ENCODE measurements at places on chromosomes 1 and 21.

GRCh38 chr1:180042988-180043622, 88.5 kb downstream of the CEP350 start:
- no peak for DNase-seq

DNA sequence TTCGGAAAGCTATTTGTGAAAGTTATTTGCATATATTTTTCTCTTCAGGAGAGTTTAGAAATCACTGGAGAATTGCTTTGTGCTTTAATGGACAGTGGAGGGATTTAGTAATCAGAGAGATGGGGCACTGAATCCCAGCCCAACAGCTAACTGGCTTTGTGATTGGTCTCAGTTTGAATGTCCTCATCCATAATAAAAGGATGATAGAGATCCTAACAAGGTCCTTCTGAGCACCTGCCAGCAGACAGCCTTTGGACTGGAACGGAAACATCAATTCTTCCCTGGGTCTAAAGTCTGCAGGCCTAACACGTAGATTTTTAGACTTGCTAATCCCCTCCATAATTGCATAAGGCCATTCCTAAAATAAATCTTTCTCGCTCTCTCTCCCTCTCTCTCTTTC, 112.0 kb upstream of the ADAMTS5 start:
- no peak for DNase-seq

DNA sequence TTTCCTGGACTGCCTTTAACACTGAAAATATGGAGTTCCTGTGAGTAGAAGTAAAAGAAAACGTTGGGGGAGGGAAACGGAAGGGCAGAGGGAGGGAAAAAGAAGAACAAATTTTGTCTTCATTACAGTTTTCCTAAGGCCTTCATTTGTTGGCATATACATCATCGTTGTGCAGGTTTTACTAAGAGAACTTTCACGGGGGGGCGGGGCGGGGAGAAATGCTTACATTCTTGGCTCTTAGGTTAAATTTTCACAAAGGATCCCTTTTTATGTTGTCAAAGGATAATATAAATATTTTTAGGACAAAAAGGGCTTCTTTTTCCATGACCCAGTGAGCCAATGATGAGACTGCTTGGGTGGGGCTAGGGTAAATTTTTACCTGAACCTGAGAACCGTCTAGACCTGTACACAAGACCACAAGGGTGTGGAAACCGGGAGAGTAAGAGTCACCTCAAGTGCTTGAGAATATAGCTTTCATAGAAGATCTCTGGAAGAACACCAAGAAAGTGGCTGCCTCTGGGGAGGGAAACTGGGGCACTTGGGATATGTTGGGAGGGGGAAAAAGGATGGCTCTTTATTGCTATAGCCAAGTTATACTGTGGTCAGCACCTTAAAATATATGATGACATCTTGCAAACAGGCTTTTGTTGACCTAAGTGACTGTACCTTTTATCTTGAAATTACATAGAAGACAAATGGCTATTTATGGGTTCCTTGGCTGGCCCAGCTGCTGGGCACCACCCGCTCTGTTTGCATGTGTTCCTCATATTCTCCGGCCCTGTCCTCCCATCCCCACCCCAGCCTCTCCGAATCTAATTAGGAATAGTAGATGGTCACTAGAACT, 2.0 kb upstream of the UTP25 start:
- no peak for DNase-seq

- no peak for DNase-seq
Measured at GRCh38 chr21:17673261-17674020, 60.7 kb upstream of the BTG3 start.

DNA sequence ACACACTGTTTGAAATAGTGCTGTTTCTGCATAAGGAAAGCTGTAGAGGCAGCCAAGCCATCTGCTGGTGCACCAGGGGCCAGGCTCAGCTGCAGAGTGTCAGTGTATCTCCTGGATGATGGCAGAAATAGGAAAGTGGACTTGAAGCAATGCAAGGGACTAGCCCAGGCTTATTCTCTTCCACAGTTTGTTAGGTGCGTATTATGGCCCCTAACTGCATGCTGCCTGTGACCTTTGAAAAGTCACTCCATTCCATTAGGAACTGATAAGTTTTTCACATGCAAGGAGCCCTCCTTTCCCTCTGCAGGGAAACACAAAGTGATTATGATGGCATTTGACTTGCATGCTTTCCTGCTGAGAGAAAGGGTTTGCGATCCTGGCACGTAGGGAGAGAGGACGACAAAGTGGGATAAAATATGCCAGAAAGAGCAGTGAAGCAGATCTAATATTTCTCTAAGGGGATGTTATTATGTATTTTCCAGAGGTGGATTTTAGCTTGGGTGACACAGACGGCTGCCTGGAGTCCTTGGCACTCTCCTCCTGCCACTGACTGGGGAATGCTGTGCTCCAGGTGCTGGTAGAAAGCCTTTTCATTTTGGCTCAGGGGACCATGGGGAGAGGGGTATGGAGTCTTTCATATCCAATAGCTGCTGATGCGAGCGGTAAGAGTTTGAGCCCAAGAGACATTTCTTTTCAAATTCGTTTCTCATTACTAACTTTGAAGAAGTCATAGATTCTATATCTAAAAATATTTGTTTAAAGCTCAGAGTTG, 402.1 kb upstream of the B3GALT2 start:
- DNase-seq, result no peak

- DNase-seq, result no peak
Measured at GRCh38 chr1:208272311-208272710, 28.1 kb upstream of the PLXNA2 start.

DNA sequence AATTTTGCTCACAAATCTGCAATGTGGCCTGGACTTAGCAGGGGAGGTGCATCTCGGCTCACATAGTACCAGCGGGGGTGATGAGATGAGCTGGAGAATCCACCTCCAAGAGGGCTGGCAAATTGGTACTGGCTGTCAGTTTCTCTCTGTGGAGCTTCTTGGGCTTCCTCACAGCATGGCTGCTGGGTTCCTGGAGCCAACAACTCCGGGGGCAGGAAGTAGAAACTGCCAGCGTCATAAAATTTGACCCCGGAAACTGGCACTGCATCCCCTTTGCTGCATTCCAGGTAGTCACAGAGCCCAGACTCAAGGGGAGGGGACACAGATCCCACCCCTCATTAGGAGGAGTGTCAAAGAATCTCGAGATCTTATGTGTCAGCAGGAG, 17.0 kb upstream of the TNFRSF1B start:
- no peak for DNase-seq

- DNase-seq, result no peak
Measured at GRCh38 chr1:197787056-197787455, 11.8 kb upstream of the DENND1B start.

DNA sequence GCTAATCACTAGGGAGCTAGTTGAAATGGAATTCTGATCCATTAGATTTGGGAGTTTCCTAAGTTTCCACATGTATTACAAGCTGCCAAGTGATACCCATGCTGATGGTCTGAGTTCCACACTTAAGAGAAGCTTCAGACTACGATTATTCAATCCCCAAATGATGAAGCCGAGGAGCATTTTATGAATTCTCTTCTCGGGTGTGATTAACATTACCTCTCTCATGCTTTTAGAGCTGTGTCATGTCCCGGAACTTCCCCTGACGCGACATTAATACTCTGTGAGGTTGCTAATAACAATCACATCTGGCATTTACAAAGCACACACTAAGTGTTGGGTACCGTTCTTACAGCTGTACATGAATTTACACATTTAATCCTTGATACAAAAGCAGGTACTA, 63.0 kb downstream of the KCNJ15 start:
- DNase-seq, result no peak

- no peak for DNase-seq
Measured at GRCh38 chr21:45963232-45963570, 18.4 kb upstream of the COL6A1 start.

DNA sequence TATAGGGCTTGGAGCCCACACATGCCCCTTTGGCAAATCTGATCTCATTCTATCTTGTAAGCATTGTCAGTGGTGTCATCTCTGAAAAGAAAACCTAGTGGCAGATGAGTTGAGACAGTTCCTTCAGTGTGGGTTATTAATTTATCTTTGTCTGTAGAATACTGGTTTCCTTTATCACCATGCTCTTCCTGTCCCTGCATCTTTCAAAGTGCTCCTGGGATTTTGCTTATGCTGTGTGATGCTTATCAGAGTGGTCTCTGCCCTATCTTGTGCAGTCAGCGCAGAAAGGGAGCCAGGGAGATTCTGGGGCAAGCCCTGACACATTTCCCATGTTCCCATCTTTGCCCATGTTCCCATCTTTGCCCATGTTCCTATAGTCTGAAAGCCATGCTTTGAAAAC, 402.9 kb downstream of the RWDD3 start:
- no peak for DNase-seq

- DNase-seq, result no peak
Measured at GRCh38 chr1:95146637-95147036, 29.5 kb downstream of the TLCD4 start.

DNA sequence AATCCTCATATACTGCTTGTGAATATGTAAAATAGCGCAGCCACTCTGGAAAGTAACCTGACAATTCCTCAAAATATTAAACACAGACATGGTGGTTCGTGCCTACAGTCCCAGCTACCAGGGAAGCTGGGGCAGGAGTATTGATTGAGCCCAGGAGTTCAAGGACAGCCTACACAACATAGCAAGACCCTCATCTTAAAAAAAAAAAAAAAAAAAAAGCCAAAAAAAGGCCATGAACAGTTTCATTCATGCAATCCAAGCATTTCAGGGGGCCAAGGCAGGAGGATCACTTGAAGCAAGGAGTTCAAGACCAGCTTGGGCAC, 4.6 kb downstream of the USP48 start:
- no peak for DNase-seq

GRCh38 chr1:93703643-93704042, 22.0 kb upstream of the BCAR3 start:
- no peak for DNase-seq

- no peak for DNase-seq
Measured at GRCh38 chr1:8122160-8122476, 96.0 kb upstream of the ERRFI1 start.

- no peak for DNase-seq
Measured at GRCh38 chr1:210647406-210648333, 319.0 kb downstream of the HHAT start.

GRCh38 chr1:3711780-3712451, 40.3 kb upstream of the CCDC27 start:
- DNase-seq, result no peak

- no peak for DNase-seq
Measured at GRCh38 chr1:203520315-203520714, 26.4 kb downstream of the OPTC start.

GRCh38 chr1:86468501-86468977, at the start of gene CLCA1:
Gene CLCA1, plus strand, starts transcription at chr1:86468927. Its CDS starts 45 bp downstream, at chr1:86468972.
- DNase-seq, result no peak

DNA sequence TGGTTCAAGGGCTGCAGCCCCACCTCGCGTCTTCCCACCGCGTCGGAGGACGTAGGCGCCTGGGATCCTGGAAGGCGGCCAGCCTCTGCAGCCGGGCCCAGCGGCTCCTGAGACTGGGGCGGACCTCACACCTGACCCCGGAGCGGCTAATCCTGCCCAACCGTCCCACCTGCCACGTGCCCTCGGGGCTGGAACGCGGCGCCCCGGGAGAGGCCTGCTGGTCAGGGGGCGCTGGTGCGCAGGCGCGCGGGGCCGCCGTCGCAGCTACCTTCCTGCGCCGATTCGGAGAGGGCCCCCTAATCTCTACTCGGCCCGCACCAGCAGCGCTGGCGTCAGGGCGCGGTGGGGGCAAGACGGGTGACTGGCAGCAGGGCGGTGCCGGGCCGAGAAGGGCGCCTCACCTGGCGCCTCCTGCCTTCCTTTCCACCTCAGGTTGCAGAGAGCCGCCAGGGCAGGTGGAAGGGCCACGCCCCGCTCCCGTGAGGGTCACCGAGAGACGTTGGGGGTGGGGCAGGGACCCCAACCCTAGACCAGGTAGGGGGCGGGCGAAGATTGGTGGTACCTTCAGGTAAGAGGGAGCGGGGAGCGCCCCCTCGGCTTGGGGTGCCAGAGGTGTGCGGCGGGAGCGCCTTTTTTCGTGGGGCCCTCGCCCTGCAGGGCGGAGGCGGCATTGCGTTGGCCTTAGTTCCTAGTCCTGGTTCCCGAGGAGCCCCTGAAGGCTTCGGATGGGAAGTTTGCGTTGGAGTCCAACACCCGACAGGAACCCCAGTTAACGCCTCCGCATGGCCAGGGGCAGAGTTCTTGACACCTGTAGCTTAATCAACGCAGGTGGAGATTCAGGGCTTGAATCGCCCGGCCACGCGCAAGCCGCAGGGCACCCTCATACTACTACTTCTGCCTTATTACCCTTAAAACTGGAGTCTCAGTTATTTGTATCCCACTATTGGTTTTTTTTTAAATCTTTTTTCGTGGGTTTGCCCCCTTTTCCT, at the start of gene TDRD5:
TSS of gene TDRD5 (plus strand) at position 241 of the 989 bp plus-strand sequence. CDS start 784 bp downstream, outside the sequence.
- DNase-seq, result no peak

GRCh38 chr1:172928412-172928811, 122.3 kb downstream of the TNFSF18 start:
- DNase-seq, result no peak

- DNase-seq, result no peak
Measured at GRCh38 chr21:34912022-34912945, 136.8 kb downstream of the RUNX1 start.

DNA sequence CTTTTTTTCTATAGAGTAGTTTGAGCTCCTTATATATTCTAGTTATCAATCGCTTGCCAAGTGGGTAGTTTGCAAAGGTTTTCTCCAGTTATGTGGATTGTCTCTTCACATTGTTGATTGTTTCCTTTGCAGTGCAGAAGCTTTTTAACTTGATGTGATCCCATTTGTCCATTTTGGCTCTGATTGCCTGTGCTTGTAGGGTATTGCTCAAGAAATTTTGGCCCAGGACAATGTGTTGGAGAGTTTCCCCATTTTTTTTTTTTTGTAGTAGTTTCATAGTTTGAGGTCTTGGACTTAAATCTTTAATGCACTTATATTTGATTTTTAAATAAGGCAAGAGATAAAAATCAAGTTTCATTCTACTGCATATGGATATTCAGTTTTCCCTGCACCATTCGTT, 774.8 kb upstream of the ADAMTS5 start:
- DNase-seq, result no peak

DNA sequence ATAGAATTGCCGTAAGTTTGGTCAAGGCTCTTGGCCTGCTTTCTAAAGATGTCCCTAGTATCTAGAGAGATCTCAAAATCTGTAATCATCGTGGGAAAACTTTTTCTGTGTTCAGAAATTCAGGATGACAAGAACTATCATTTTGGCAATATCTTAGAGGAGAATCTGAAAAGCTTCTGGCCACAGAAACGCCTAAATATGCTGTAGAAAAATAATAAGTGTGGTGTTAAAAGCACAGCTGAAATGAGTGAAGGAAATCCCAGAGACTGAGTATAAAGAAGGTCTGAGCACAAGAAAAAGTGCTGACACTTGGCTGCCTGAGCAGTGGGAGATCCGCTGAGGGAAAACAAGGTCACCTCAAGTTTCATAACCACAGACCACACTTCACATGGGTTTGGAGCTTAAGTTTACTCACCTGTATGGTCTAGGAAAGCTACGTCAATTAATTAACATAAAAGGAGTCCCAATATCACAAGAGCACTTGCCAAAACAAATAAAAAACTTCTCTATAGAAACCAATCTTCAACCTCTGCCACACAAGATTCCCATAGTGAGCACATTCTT, 235.2 kb upstream of the IRF2BP2 start:
- peak; percentile 40 for DNase-seq

GRCh38 chr1:111963985-111964738, 25.3 kb downstream of the KCND3 start:
- no peak for DNase-seq

All from activated T-helper 2 cell treated with anti-CD3 and anti-CD28 coated beads, Interferon-gamma antibody, Interleukin-2, Interleukin-4, amounts not matched to agents 10 μg/mL and 5 μg/mL and 100 μg/mL, durations not matched to agents 14 hours and 24 hours and 36 hours (primary cell).